Hepatocyte (in vitro differentiated cells): ENCODE measurements at places on chromosomes 7 and 10. TPM values are rescaled to one million over a fixed set of nuclear protein-coding genes. Genes with fewer than 3 reads are reported as not detected.

GRCh38 chr7:40808378-40808942, 673.7 kb downstream of the SUGCT start:
- DNase-seq = no peak

The TCTN3 gene
- 46.2 and 46.4 TPM in 2 replicates for total RNA-seq

The DRGX gene
- total RNA-seq = not detected in 2 replicates

- DNase-seq = no peak
Measured at GRCh38 chr10:21797984-21798765, 205.4 kb downstream of the DNAJC1 start.

- no peak for DNase-seq
Measured at GRCh38 chr10:10326116-10326515, 691.6 kb upstream of the CELF2 start.

GRCh38 chr7:151057506-151057988, at the start of gene CDK5:
TSS of gene CDK5 (minus strand) at chr7:151057897. CDS start at chr7:151057848, 49 bp downstream.
- no peak for DNase-seq

The PLA2G12B gene
- total RNA-seq = 39.9 and 51.6 TPM in 2 replicates

DNA sequence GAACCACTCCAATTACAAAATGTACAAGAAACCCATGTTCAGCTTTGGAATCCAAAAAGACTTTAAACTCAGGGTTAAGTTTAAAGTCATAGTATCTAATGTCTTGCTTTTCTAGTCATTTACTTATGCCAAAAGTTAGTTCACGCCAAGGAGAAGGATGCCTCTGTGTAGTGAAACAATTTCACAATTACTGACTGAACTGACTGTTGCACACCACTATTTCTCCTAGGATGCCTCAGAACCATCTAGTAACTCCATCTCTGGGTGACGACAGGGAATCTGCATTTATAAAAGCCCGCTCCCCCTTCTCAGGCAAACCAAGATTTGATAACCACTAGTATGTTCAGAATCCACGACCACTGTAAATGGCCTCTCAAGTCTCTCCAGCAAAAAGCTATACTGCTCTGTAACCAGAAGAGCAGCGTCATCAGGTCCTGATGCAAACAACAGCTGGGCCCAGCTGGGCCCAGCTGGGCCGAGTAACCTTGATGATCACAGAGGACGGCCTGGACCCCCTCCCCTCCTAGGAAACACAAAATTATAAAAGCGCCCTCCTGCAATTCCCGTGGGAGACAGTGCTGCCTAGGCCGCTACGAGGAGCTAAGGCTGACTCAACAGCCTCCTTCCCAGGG, 680 bp upstream of the ADO start:
- no peak for DNase-seq

DNA sequence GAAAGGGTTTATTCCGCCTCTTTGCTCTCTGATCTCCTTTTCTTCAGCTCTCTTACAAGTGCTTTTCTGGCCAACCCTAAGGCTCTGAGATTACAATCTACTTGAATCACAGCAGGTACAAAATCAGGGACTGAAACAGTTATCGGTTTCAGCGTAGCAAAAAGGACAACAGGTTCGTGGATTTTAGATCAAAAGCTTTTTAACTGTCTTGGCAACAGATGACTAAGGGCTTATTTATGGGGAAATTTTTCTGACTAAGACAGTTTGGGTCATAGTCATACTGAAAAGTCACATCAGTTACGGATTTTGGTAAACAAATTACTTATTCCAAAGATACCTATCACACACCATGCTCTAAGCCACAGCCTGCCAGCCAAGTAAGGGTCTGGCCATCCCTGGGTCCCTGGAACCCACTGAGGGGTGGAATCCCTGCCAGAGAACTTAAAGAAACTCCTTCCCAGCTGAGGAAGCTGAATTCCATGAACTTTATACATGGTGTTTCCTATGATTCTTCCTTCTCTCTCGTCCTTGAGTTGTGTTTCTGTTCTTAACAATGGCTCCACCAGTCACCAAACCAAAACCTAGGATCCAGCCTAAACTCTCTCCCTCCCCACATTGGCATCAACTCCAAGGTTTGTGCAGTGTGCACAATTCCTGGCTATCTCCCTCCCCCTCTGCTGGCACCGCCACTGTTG, 169.3 kb downstream of the FAM107B start:
- DNase-seq = no peak

The SPDYE18 gene
- not detected in 2 replicates for total RNA-seq

GRCh38 chr7:80330434-80330833, 181.4 kb downstream of the GNAT3 start:
- DNase-seq = no peak

DNA sequence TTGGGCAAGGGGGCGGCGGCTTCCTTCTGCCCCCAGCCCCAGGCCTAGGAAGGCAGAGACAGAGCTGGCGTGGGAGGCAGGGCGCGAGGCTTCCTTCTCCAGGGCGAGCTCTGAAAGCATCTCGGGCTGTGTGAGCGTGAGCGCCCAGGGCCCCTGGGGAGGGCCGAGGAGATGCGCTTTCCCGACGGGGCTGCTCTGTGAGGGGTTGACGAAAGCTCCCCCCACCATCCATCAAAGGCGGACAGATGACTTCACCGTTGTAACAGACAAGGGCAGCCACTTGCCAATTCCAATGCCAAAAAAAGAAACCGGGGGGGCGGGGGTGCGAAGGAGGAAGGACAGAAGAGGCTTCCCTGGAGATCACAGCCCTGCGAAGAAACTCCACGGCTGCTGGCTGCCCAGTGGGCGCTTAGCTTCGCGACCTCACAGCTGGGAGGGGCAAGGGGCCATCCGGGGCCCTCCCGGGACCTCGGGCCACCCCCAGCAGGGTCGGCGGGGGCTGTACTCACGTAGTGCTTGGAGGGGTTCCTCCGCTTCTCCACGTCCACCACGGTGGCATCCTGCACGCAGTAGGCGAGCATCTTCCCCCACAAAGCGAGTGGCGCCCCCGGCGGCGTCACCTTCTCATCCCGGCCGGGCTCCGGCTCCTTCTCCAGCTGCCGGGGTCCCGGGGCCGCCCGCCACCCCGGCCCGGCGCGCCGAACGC, 537 bp downstream of the SH3PXD2A start:
- DNase-seq = peak; percentile 56

The KCNIP2 gene
- total RNA-seq = 0.36 and 0.87 TPM in 2 replicates

- DNase-seq = peak; percentile 11
Measured at GRCh38 chr10:23525406-23525805, 86.5 kb downstream of the OTUD1 start.

- peak; percentile 53 for DNase-seq
Measured at GRCh38 chr10:100730725-100731406, 14.5 kb upstream of the PAX2 start.

- DNase-seq = no peak
Measured at GRCh38 chr7:44194069-44194468, 4.8 kb upstream of the GCK start.

DNA sequence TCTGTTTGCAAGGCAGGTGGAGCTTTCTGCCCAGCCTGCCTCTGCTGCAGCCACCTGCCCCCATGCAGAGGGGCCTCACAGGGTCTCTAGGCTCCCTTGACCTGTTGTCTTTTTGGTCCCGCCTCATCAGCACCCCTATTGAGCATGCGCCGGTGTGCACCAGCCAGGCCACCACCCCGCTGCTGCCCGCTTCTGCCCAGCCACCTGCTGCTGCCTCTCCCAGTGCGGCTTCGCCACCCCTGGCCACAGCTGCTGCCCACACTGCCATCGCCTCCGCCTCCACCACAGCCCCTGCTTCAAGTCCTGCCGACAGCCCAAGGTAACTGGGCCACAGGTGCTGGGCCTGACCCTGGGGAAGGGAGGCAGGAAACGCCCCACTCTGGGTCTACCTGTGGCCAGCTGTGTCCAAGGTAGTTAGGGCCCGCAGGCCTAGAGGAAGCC, 38.1 kb downstream of the LDB3 start:
- no peak for DNase-seq

- DNase-seq = no peak
Measured at GRCh38 chr7:47091141-47091540, 490.8 kb downstream of the TNS3 start.

GRCh38 chr7:84060000-84060399, 134.6 kb downstream of the SEMA3A start:
- no peak for DNase-seq

DNA sequence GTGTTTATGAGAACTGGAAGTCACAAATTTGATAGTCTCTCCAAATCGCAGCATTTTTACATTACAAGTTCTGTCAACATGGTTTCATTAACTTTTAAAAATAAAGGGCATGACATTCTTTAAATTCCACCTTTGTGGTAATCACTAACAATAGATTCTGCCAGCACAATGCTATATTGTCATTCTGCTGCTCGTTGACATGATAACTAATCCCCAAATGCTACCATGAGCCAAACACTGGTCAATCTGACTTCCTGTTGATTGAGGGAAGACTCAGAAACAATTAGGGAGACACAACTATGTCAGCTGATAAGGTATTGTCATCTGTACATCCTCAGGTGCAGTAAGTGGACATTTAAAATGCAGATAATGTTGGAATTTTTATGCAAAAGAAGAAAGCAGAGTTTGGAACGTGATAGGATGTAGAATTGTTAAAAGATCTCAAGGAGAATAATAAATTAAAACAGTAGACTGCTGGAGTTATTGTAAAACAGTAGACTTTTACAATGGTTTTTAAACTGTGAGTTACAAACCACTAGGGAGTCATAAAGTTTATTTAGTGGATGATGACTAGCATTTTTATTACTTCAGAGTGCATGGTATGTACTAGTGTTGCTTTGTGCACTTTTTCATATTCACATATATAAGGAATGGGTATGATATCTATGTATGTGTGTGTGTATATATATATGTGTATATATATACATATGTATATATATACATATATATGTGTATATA, 126.4 kb upstream of the DKK1 start:
- DNase-seq = no peak

DNA sequence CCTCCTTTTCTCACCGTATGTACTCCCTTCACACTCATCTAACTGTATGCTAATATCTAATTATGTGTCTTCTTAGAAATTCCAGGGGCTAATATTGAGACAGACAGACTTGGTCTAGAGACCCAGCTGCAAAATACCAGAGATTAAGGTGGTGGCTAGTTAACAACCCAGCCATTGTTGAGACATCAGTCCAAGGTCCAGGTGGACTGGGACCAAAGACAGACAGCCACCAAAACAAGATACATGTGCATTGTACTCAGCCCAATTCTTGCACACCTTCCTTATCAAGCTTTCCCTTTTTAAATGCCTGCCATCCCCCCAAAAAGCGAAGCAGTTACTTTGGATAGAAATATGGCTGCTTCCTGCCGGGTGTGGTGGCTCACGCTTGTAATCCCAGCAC, 43.3 kb upstream of the LRRN3 start:
- DNase-seq = no peak

- no peak for DNase-seq
Measured at GRCh38 chr10:14774797-14775196, at the start of gene FAM107B. TSS of gene FAM107B (minus strand) at chr10:14774897. CDS start at chr10:14774663, 234 bp downstream.

- no peak for DNase-seq
Measured at GRCh38 chr10:72306215-72306760, 32.6 kb downstream of the DDIT4 start.

DNA sequence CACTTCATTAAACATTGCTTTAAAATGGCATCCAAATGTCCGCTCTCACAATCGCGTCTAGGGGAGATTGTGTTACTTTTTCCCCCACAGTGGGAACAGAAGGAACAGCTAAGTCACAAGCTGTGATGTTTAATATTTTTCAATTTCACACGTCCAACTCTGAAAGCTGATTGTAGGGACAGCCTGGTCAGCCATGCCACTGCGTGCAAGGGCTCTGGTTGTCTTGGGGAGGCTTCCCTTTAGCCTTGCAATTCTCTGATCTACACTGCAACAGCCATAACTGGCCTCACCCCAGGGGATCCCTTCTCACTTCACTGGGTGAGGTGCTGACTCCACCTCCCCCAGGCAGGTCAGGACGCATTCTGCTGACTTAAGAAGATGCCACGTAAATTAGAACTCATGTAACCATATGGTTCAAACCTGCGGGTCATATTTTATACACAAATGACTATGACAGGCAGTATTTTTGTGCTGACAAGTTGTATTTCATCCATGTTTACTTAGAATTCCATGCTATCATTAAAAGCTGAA, 425.2 kb upstream of the NFE2L3 start:
- DNase-seq = no peak

The IQCE gene
- 8.2 and 13.3 TPM in 2 replicates for total RNA-seq

DNA sequence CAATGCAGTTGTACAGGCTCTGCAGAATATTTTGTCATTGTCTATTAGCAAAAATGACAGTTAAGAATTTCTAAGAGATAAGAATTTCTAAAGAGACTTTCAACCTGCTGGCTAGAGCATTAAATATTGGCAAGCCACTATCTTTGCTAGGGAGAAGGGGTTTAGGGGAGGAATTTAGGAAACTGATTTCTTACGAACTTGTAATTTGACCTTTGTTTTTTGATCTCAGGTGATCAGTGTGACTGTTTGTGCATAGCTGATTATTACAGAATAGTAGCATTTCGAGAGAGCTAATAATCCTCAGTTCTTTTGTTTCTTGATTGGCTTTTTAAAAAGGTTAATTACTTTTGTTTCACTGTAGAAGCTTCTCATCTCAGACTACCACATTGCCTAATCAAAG, 68.1 kb downstream of the ST7 start:
- DNase-seq = no peak

GRCh38 chr7:157386979-157387800, 50.4 kb downstream of the DNAJB6 start:
- peak; percentile 79 for DNase-seq

DNA sequence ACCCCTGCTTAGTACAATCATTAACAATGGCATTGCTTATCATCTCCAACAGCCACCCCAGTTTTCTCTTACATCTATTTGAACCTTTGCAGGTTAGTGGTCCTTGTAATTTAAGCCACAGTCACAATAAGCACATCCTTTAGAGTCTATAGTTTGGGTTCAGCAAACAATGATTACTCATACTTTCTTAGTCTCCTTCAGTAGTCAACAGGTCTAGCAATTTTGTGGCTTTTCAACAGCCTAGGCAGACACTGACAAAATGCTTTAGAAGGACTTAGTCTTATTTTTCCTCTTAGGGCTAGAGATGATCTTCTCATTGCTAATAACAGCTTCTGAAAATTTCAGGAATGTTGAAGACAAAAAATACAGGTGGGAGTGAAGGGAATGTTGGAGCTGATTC, 32.3 kb upstream of the FAM204A start:
- no peak for DNase-seq

DNA sequence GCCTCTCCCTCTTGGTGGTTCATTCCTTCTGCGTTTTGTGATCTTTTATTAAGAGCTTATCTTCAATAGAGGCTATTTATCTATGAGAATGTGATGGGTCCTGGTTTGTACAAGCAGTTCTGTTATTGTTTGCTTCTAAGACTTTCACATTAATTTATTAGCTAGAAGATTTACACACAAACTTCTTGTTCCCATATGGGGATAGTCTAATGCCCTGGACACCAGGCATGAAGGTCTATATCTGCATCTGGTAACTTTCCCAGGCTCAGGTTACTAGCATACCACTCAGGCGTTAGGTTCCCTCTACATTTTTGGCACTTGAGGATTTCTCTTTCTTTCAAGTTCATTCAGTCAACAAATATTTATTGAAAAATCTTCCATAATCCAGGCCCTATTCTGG, 7.7 kb downstream of the XPNPEP1 start:
- no peak for DNase-seq

DNA sequence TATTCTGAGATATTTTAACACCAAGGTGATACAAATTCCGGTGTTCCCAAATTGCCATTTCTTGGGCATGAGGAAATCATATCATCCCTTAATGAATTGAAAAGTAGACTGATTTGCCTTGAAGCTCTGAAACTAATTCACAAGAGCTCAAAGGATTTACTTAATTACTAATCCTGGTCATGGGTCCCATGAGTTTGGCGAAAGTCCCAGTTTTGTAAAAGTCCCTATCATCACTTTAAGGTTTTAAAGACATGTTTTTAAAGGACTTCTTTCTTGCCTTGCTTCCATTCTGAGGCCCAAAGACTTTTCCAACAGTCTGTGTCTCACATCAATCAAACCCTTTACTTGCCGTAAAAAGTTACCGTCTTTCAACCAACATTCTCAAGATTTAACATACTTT, 377.9 kb downstream of the DNAJB9 start:
- no peak for DNase-seq
